ENCODE measurements at places on chromosomes 1 and 21.

DNA sequence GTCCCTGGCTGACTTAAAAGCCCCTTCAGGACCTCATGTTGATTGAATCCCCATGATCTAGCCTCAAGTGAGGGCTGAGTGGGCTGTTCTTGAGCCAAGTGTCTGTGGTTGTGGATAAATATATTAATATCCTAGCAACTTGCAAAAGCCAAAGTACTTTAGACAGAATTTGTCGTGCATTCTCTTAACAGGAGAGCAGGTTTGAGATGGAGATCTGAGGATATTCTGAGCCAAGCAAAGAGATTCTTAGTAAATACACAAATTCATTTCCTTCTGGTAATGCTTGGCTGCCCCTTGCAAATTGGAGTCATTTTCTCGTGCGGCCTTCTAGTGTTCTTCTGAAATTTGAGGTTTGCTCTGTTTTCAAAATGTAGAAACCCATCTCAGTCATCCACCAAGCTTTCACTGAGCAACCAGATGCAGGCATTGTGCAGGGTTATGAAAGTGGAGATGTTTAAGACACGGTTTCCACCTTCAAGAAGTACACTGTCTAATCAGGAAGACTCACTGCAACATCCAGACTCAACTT, 242.1 kb upstream of the JUN start:
- no peak for DNase-seq

DNA sequence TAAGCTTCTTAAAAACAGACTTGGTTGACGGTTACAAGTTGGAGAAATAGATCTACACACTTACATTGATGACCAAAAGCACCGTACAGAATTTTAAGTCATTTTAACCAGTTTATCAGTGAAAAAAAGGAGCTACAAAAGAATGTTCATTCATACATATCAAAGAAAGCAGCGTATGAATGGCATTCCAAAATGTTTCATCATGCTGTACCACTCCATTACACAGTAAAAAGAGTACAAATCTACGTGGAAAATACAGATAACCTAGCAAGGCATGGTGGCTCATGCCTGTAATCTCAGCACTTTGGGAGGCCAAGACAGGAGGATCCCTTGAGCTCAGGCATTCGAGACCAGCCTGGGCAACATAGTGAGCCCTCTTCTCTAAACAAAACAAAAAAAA, 40.3 kb downstream of the ZZZ3 start:
- DNase-seq, result no peak

DNA sequence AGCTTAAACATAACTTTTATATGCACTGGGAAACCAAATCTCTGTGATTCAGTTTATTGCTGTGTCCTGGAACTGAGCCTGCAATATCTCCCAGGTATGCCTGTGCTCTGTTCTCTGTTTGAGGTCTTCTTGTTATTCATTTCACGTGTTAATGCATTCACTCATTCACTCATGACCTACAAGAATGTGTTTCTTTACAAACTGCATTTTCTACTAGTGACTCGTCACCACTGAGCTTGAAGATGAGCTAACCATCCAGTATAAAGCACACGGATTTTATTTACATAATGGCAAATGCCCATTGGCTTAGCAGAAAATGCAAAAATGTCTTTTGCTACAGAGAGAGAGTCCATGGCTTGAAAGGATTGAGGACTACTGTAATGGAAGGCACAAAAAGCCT, 75.0 kb upstream of the DUSP10 start:
- no peak for DNase-seq

DNA sequence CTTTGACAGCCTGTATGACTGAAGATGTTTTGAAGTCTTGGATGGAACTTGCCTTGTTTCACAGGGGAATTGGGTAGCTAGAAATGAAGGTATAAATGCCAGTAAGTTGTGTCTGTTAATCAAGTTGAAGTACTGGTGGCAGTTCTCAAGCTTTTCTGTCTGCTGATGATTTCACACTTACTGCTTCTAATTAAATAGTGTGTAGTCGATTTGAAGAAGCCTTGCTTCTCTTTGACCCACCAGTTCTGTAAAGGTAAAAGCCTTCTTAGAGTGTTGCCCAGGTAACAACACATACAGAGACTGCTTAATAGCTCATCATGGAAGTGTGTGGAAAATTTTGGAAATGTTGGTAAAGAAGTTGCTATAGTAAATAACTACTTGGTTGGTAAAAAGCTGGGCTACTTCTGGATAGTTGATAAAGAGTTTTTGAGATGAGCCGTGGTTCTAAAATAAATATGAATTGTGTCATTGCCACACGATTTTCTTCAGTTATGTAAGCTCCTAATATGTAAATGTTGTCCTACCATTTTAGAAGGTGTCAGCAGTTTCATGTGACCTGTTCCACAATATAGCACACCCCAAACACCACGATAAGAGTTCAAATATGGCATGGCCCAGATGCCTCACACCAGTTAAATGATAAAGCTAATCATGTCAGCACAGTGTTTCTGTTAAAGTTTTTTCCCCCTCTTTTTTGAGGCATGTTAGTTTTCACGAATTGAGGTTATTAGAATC, 7.4 kb downstream of the RABGAP1L start:
- DNase-seq, result no peak

DNA sequence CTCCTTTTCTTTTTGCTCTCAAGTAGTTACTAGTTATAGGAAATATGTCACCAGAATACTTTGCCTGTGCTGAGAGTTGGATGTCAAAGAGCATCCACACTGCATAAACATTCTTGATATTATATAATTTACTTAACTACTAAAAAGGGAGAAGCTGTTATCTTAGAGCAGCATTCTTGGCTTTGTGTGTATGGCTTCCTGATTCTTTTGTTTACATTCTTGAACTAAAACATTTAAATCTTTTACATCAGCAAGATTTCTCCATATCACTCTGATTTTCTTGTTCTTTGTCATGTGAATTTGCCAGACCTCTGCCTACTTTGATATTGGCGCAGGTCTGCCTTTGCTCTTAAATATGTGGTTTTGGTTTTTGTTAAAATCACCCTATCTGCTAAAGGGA, 48.8 kb downstream of the SUCO start:
- DNase-seq, result no peak

GRCh38 chr21:32516756-32517649, 68.3 kb downstream of the TCP10L start:
- DNase-seq, result no peak

GRCh38 chr1:99445071-99445470, 180.8 kb downstream of the PLPPR4 start:
- no peak for DNase-seq

GRCh38 chr1:97314685-97315084, 593.1 kb downstream of the PTBP2 start:
- DNase-seq, result no peak

DNA sequence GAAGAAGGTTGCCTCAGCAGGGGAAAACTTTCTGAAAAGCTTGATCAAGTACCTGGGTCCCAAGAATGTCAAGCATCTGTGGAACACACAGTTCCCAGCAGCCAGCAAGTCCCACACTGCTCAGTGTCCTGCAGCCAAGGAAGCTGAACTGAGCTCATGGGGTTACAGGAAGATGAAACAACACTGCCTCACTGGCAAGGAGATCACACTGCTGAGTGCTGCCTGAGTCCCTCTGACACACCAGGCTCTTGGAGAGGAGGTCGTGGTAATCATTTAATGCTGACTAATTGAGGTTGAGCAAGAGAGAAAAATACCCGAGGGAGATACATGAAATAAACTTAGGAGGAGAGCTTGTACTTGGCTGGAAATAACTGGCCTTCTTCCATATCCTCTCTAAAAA, 75.2 kb downstream of the MPZL1 start:
- no peak for DNase-seq

- DNase-seq, result no peak
Observed at GRCh38 chr1:113434081-113434873, 44.0 kb downstream of the MAGI3 start.

- no peak for DNase-seq
Observed at GRCh38 chr1:9892563-9893528, 17.2 kb downstream of the CTNNBIP1 start.

DNA sequence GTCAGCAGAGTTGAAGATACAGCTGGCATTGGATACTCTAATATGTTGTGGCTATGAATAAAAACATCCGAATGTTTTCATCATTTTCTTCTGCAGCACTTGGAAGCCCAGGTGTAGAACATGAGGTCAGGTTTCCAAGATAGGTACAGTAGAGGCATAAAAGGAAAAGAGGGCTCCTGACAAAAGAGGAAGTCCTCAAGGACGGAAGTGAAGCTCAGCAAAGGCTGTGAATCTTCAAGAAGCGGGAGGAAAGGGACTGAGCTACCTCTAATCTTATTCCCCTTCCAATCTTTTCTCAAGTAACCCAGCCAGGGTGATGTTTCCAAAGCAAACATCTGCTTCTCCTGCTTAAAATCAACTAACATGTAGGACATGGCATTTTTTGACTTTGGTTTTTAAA, 4.4 kb upstream of the PIK3C2B start:
- no peak for DNase-seq

DNA sequence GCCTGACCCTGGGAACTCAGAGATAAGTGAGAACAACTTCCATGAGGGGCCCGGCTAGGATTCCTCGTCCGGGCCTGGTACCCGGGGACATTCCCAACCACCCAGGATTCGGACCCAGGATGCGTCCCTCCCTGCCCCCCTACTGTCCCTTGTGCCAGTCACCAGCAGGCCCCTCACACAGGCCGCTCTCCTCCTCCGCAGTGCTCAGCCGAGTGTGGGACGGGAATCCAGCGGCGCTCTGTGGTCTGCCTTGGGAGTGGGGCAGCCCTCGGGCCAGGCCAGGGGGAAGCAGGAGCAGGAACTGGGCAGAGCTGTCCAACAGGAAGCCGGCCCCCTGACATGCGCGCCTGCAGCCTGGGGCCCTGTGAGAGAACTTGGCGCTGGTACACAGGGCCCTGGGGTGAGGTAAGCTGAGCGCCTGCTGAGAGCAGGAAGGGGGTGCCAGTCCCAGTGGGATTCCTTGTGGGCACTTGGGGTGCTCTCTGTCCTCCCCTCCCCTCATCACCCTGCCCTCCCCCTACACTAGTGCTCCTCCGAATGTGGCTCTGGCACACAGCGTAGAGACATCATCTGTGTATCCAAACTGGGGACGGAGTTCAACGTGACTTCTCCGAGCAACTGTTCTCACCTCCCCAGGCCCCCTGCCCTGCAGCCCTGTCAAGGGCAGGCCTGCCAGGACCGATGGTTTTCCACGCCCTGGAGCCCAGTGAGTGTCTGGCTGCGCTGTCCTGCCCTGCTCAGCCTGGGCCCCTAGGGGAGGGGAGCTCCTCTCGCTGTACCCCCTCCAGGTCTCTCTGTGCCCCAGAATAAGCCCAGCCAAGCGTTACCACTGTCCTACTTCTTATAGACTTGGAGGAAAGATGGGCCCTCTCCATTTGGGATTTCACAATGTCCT, 9.8 kb downstream of the ADAMTSL4 start:
- DNase-seq, result no peak

DNA sequence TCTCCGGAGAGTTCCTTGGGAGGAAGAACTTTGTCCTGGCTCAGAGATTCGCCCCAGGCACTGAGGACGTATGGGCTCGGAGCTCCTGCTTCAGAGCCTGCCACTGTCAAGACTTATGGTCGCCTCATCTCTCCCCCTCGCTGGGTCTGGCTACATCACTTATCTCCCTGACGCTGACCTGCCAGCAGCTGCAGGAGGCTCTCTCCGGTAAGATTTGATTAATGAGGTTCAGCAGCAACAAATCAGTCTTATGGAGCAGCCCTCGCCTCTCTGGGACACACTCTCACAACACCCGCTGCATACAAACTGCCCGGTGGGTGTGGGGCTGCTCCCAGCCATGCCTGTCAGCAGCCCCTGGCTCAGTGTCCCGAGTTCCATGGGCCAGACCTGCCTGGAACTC, 297.8 kb downstream of the RRAGC start:
- no peak for DNase-seq

GRCh38 chr21:42486072-42486471, 10.0 kb downstream of the RSPH1 start:
- DNase-seq, result no peak

DNA sequence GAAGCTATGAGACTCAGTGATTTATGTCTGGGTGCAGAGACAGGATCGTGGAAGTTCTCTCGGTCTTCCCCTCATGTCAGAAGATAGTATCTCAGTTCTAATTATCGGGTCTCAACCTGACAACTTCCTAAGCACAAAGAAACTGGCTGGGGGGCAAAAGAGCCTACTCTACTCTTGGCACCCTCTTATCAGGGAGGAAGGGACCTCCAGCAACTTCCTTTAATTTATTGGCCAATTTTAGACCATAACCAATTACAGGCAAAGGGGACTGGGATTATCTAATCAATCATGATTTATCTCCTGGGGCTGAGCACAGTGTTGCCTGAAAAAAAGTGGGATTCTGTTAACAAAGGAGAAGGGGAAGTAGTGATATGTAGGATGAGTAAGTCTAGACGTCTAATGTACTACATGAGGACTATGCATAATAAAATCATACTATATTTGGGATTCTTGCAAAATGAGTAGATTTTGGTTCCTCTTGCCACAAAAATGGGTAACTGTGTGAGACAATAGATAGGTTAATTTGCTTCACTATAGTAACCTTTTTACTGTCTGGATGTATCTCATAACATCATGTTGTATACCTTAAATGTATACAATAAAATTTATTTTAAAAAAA, 98.8 kb downstream of the ZFYVE9 start:
- no peak for DNase-seq

Measured in vagina (tissue), 2 donors.